ENCODE measurements at places on chromosomes 12 and 14.
A peak's percentile ranks its signal among the peaks of the same experiment; 100 is the strongest.

GRCh38 chr12:100267603-100268281 is 765 bp downstream of the SCYL2 start:
- no peak for DNase-seq

DNA sequence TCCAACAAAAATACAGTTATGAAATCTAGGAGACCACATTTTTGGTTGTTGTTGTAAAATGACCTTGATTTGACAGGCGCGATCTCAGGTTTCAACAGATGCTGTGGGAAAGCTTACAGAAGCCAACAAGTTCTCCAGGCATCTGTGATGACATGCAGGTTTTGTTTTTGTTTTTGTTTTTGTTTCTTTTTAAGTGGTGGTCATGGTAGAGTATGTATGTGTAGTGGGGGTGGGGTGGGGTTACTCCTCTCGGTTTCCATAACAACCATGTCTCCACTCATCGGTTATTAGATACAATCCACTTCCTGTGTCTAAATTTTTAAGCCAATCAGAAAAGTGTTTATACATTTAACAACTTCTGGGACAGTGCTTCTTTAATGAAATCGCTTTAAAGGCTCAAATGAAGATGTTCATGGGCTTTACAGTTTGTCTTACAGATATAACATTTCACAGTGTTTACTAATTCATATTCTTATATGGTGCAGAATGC is 199.9 kb upstream of the FOXN3 start:
- peak; percentile 37 for DNase-seq

DNA sequence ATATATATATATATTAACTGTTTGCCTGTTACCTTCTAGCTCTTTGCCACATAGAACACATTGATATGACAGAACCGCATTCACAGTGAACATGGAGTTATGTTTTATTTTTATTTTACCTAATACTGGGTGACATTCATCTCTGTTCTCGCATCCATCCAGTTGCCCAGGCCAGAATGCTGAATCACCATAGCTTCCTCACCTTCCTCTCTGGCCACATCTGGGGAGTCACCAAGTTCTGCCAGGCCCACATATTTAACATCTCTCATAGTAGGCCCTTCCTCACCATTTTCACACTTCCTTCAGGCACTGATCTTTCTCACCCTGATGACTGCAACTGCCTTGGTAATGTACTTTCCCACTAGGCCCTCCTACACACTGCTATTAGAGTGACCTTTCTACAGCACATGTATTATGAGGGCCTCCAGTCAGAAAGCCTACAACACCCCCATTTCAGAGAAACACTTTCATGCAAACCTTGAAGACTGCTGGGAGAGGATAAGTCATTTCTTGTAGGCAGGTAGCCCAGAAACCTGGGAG is 106.8 kb downstream of the LGR5 start:
- DNase-seq: no peak

DNA sequence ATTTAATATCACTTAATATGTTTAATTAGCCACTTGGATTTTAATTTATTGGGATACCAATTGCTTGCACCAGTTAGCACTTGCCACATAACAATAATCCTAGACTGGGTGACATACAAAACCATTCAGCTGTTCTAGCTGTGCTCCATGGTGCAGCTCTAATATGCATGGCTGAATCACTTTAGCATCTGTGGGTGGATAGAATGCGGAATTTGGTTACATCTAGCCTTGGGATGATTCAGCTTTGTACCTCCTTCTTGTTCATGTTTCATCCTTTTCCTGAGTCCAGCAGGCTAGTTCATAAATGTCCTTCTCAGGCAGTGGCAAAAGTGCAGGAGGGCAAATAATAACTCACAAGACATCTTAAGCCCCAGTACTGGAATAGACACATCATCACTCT is 1263.0 kb downstream of the LRFN5 start:
- DNase-seq: no peak

DNA sequence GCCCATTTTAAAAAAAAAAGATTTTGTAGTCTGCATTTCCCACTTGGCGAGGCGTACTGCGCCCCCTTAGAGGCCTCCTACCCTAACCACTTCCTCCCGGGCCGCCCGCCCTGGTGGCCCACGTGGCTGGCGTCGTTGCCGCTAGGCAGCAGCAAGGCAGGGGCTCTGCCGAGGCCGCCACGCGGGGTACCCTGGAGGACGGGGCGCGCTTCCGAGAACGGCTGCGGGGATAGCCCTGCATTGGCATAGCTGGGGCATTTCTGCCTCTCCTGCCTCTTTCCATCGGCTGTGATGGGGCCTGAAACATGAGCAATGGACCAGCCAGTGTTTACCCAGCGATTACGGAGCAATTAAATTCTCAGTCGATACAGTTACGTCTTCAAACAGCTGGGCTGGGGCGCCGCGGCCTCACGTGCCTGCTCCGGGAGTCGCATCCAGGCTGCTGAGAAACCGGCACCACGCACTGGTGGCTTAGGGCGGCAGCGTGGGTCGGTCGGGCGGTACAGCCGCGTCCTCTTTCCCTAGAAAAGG is 38.0 kb downstream of the IQSEC3 start:
- no peak for DNase-seq

GRCh38 chr12:19177754-19178153 is 48.2 kb downstream of the PLEKHA5 start:
- DNase-seq: no peak

- DNase-seq: no peak
These were observed 70.5 kb downstream of the GPR65 start for GRCh38 chr14:88075269-88075981.

DNA sequence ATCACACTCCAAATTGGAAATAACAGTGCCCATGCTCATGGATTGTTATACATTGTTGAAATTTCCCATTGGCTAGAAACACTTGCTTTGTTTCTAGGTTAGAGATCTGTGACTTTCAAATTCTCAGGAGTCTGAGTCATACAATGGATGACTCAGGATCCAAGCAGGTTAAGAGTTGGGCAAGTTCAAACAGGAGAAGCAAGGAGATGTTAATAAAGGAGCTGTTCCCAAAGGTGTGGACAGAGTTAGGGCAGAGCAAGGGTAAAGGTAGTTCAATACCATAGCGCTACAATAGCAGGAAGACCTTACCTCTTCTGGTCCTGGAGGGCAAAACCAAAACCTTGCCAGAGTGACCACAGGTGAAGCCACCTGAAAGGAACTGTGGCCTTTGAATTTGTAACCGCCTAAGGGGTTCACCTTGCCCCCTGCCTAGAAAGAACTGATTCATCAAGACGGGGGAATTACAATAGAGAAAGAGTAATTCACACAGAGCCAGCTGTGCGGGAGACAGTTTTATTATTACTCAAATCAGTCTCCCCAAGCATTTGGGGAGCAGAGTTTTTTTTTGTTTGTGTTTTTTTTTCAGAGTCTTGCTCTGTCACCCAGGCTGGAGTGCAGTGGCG is 4.2 kb upstream of the AMN1 start:
- DNase-seq: no peak

- DNase-seq: no peak
These were observed 245.9 kb downstream of the NPAS3 start for GRCh38 chr14:33184587-33184986.

DNA sequence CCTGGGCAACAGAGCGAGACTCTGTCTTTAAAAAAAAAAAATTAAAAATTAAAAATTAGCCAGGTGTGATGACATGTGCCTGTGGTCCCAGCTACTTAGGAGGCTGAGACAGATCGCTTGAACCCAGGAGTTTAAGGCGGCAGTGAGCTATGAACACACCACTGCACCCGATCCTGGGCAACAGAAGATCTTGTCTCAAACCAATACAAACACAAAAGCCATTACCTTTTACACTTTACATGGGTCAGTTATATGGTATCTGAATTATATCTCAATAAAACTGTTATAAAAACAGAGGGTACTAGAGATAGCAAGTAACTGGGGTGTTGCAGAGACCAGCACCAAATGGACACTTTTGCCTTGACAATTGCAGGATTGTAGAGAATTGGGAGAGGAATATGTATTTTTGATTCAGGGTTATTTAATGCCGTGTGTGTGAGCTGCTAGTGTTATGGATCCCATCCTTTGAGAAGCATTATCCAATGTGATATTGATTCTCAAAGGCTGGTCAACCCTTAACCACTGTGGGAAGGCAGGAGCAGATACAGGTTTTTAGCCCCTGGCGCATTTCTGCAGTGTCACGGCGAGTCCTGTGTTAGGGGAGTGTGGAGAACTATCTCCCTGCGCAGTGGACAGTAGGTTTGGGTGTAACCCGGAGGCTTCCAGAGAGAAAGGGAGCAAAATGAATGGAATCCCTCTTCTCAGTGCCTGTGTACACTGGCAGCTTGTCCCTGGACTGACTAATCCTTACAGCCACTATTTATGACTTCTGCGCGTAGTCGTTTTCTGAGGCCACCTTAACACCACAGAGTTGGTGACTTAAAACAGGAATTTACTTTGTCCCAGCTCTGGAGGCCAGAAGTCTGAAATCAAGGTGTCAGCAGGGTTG is 4.3 kb downstream of the PSMD9 start:
- no peak for DNase-seq

- no peak for DNase-seq
These were observed 185.1 kb downstream of the ATXN7L3B start for GRCh38 chr12:74722709-74723108.

DNA sequence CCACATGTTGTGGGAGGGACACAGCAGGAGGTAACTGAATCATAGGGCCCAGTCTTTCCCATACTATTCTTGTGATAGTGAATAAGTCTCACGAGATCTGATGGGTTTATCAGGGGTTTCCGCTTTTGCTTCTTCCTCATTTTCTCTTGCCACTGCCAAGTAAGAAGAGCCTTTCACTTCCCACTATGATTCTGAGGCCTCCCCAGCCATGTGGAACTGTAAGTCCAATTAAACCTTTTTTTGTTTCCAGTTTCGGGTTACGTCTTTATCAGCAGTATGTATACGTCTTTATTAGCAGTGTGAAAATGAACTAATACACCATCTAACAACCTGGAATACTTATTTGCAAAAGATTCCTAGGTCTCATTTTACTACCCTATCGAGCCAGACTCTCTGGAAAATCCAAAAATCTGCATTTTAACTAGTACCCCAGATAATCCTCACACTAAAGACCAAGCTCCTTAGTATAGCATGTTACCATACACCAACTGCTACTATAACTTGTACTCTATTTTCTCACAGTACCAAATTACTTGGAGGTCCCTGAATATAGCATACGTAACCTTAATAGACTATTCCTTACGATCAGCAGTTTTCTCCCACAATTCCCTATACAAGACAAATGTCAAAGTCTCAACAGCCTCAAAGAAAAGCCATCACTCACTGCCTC is 11.5 kb downstream of the GTF2A1 start:
- no peak for DNase-seq

DNA sequence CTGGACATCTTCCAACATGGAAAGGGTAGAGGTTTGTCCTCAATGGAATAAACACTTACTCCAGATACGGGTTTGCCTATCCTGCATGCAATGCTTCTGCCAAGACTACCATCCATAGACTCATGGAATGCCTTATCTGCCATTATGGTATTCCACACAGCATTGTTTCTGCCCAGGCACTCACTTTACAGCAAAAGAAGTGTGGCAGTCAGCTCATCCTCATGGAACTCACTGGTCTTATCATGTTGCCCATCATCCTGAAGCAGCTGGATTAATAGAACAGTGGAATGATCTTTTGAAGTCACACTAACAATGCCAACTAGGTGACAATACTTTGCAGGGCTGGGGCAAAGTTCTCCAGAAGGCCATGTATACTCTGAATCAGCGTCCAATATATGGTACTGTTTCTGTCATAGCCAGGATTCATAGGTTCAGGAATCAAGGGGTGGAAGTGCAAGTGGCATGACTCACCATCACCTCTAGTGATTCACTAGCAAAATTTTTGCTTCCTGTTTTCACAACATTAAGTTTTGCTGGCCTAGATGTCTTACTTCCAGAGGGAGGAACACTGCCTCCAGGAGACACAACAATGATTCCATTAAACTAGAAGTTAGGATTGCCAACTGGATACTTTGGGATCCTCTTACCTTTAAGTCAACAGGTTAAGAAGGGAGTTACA is 140.4 kb downstream of the SLC35F4 start:
- DNase-seq: no peak

DNA sequence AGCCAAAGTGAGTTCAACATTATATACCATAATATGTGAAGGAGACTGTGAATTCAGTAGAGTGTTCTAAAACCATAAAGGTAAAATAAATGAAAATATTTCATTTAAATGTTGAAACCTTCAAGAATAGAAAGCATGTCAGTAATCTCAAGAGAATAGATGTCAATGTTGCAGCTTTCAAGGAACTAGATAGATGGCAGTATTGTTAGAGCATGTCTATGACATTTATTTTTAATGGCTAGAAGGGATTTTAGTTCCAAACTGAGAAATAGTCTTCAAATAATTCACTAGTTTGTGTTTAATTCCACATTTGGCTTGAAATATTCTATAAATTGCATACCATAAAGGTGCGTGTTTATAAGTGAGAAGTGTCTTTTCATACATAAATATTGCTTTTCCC is 326.5 kb downstream of the FLRT2 start:
- no peak for DNase-seq

DNA sequence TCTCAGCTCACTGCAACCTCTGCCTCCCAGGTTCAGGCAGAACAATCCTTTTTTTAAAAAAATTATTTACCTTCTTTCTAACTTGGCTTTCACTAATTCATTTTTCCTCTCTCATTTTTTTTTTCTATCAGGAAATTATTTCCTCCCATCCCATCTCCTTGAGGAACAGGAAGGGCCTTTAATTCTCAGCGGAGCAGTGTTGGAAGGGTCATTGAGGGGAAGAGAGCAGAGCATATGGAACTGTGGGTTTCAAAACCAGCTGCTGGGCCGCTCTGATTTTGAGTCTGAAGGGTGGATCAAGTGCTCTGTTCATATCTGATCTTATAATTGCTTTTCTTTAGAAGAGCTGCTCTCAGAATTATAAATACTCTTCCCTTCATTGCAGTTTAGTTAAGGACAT is 29.0 kb downstream of the NUBPL start:
- no peak for DNase-seq

DNA sequence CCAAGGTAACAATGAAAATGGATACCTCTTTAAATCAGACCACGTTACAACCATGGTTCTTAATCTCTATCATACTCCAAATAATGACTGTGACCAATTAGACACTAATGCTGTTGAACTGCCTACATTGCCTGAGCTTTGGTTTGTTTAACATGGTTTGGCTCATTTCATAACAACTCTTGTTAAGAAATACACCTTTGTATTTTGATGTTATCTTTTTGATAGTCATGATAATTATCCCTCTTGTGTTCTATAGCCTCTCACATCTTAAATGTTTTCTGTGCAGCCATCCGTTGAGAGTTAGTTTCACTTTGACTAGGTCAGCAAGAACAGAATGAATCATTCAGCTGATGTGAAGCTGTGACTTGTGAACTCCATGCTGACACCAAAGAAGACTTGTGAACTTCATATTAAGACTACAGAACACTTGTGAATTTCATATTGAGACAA is 75.5 kb upstream of the RERGL start:
- no peak for DNase-seq
